Ovary (tissue), 10 donors: ENCODE measurements at places on chromosomes 2 and 18.

DNA sequence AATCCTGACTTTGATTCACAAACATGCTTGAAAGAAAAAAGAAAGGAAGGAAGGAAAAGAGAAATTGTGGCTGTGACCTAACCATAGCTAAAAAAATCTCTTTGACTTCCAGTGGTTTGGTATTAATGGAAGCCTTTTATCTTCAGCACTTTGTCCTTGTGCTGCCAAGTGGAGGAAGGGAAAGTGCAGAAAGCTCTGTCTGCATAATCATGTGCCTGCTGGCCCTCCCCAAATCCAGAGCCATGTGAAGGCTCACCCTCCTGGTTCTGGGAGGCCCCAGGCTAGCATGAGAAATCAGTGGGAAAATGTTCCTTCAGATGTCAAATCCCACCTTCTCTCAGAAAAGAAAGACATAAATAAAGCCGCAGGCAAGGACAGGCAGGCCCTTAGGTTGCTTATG lies 48.3 kb upstream of the BMPR2 start:
- DNase-seq = no peak

DNA sequence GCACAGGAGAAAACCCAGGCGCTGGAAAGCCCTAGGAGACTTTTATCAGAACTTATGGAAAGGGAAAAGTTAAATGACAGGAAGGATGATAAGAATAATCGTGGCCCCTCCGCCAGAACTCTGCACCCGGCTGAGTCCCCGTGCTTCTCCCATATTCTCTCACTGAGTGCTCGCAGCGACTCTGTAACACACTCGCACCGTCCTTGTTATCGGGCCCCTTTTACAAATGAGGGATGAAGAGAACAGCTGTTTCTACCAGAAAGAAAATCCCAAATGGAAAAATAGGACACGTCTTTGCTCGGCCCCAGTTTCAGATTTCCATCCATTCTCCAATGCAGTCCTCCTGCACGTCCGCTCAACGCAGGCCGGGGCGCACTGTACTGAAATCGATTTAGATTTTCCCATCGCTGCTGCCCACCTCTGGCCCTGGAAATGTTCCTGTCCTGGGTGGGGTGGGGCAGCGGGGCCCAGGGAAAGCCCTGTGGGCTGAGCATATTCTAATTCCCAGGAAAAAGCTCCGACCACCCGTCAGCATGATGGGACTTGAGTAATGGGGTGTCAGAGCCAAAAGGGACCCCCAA lies 66.4 kb downstream of the KCNF1 start:
- DNase-seq = no peak

DNA sequence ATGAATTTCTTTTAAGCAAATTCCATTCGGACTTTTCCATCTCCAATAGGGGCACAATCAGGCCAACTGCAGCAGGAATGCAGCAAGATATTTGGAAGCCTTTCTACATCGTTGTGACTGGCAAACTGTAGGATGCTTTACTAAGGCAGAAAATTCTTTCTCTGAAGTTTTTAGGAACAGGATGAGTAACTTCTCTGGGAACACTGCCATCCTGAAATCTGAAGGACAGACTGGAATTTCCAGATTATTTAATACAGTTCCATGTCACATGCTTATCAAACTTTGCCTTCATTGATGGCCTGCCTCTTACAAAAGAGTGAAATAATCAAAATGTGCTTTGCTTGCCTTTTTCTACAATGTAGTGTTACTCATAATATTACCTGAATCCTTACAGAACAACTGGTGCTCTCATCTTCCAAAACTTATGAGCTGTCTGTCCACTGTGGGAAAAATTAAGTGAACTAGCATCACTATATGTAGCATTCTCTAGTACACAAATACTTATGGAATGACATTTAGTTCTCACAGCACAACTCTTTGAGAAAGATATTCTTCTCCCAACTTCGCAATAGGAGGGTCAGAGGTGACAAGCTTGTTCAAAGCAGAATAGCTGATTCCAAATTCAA lies 32.0 kb upstream of the MAP2 start:
- no peak for DNase-seq

GRCh38 chr2:121203591-121204249 lies 81.3 kb downstream of the TFCP2L1 start:
- no peak for DNase-seq

DNA sequence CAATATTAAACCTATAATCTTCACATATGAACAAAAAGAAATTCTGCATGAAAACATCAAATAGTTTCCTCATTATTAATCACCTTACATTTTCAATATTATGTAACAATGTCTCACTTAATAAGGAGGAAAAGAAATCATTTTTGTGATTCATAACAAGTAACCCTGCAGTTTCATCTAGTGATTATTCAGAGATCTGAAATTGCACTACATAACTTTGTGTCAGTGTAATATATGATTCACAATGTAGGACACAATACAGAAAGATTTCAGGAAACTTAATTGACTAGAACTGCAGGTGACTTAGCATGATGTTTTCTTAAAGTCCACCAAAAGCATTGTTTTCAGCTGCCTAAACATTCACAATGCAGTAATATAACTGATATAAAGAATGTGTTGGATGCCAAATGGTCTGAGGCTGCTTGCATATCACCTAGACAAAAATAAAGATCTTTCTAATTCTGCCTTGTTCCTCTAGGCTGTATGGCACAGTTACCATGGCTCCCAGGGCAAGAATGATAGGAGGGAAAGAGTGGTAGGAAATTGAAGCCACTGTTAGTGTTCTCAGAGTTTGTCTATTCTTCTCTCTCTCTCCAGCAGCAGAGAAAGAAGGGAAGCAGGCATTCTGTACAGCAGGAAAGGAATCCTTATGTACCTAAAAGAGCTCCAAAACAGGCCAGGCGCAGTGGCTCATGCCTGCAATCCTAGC lies 366.6 kb downstream of the FSIP2 start:
- no peak for DNase-seq

GRCh38 chr2:33340280-33340679 lies 136.2 kb upstream of the RASGRP3 start:
- peak; percentile 91 for DNase-seq

GRCh38 chr2:224850081-224850480 lies 133.9 kb upstream of the CCDC195 start:
- no peak for DNase-seq

DNA sequence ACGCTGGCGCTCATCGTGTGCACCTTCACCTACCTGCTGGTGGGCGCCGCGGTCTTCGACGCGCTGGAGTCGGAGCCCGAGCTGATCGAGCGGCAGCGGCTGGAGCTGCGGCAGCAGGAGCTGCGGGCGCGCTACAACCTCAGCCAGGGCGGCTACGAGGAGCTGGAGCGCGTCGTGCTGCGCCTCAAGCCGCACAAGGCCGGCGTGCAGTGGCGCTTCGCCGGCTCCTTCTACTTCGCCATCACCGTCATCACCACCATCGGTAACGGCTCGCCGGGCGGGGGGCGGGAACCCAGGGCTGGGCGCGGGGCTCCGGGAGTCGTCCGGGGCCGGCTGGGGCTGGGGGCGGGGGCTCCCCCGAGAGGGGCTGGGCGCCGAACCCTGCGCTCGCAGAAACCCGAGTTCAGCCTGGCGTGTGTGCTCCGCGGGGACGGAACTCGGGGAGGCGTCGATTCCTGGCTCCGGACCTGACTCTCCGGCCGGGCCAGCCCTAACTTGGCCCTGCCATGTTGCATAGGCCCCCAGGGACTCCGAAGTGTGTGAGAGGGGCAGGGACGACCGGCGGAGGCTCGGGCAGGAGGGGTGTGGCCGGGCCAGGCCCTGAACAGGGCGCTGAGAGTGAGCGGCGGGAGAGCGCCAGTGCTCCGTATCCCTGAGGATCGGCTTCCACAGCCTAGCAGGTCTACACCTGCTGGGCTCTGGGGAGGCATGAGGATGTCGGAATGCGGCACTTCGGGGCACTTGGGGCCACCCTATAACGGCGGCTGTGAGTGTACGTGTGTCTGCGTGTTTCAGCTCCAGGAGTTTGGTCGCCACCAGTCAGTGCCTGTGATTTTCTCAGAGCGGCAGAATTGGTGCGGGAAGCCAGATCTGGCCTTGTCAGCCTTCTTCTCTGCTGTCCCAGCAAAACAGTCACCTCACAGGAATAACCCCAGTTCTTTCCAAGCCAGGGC lies 651 bp downstream of the KCNK3 start:
- DNase-seq = no peak

DNA sequence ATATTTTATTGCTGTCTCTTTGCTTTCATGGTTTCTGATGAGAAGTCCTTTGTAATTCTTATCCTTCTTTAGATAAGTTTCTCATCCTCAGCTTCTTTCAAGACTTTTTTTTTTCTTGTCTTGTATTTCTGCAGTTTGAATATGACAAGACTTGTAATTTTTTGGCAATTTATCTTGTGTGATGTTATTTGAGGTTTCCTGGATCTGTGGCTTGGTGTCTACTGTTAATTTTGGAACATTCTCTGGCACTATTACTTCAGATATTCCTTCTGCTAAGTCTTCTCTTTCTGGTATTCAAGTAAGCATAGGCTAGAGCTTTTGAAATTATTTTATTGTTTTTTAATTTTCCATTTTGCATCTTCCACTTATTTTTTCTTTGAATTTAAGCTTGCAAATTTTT lies 1083.2 kb downstream of the CNTNAP5 start:
- no peak for DNase-seq

DNA sequence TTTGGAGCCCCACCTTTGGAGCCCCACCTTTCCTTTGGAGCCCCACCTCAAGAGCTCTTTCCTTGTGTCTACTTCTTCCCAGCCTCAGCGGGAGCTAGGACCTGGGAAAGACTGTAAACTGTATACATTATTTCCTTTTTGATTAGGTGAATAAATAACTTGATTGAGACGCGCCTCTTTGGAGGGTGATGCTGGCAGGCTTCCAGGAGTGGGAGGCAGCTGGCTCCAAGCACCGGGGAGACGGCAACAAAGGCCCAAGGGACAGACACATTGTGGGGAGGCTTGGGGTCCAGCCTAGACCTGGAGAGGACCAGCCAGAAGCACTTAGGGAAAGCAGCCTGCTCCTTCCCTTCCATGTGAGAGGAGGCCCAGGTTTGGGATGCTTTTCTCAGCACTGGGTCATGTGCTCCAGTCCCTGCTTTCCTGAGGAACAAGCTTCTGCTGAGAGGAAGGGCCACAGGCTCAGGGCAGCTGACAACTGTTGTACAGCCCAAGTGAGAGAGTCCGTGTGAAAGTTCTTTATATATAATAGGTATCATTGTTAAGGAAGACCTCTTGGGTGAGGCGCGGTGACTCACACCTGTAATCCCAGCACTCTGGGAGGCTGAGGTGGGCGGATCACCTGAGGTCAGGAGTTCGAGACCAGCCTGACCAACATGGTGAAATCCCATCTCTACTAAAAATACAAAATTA lies 297.2 kb upstream of the SLC14A2 start:
- DNase-seq = no peak

- DNase-seq = no peak
Observed at GRCh38 chr2:239271471-239271870, 129.3 kb downstream of the HDAC4 start.
